Posterior vena cava (tissue), 2 donors: ENCODE measurements at places on chromosomes 3 and 15. TPM values are rescaled to one million over a fixed set of nuclear protein-coding genes. Genes with fewer than 3 reads are reported as not detected.
A peak's percentile ranks its signal among the peaks of the same experiment; 100 is the strongest.

Gene PP2D1
- not detected for total RNA-seq

Gene USP8
- 61.0 TPM for total RNA-seq

Gene PLA2G4D
- not detected for total RNA-seq

Gene MST1R
- 1.2 TPM for total RNA-seq

DNA sequence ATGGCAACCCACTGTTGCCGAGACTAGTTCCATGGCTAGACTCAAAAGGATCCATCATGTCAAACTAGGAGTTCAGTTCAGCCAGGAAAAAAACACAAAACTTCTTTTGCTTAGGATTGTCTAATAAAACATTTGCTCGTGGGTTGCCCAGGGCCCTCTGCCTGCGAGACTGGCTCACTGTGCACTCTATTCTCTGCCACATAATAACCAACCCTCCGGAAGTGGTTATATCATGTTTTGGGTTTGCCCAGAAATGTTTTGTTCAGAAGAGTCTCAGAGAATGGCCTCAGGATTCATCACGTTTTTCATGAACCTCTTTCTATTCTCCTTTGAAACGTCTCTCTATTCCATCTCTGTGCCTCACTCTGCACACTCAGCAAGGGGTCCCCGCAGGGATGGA lies 216.1 kb downstream of the SV2B start:
- no peak for DNase-seq

DNA sequence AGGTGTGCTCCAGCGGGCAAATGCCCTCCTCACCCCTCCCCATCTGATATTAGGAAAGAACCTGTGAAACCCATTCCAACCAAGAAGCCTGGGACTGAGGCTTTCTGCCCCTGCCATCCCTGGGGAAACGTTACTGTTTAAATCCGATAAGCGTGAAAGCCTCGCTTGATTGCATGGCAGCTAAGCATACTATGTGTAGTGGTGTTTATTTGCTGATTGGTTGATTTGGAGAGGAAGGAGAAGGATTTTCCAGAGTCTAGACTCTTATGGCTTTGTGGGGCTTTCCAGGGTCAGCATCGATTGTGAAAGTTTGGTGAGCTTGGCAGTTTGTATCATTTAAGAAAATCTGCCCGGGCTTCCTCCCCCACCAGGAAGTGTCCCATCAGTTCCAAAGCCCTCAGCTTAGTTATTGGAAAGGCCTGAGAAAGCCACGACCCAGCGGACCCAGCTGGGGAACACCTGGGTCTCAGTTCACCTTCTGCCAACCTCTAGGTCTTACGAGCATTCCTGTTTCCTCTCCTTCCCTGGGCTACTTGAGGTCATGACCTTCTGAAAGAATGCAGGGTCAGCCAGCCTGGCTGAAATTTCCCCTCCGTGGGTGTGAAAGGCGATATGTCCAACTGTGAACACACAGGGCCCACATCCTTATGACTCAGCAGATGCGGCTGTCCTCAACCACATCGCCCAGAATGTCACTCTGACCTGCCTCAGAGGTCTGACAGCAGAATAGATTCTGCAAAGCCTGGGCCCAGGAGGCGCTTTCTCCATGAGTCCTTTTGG lies 62.8 kb upstream of the HERC1 start:
- DNase-seq = peak; percentile 86

DNA sequence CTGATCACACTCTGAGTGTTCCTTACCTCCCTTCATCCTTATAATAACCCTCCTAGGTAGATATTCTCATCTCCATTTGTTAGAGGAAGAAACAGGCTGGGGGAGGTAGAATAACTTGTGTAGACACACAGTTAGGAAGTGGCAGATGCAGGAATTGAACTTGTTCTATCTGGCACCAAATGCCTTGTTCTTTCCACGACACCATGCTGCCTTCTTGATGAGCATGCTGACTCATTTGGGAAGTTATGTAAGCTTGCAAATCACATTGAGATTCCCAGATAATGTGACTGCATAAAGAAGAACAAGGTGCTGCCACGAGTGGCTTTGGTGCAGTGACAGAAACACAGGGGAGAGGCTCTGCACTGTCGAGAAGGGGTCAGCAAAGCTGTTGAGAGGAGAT lies 27.5 kb upstream of the NDUFB4 start:
- DNase-seq = no peak

- no peak for DNase-seq
These were observed 25.8 kb downstream of the CHRM5 start for GRCh38 chr15:33994005-33994615.
